ENCODE measurements at places on chromosomes 6 and 20.

DNA sequence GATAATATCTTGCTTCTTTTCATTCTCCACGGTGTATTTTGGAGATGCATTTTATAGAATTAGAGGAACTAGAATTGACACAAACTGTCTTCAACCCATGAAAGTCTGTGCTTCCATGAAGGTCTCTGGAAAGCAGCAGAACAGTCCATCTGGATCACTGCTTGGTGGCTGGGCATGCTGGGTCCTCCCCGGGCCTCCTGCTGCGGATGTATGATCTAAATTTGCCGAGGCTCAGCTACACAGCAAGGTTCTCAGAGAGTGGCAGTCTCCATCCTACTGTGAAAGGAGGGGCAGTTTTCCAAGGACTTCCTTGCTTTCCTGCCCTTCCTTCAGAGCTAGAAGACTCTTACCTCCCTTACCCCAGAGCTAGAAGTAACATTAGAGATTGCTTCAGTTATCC, 15.1 kb downstream of the PKIG start:
- DNase-seq, result no peak

GRCh38 chr6:109690373-109690736, 647 bp downstream of the AK9 start:
- peak; percentile 59 for DNase-seq

DNA sequence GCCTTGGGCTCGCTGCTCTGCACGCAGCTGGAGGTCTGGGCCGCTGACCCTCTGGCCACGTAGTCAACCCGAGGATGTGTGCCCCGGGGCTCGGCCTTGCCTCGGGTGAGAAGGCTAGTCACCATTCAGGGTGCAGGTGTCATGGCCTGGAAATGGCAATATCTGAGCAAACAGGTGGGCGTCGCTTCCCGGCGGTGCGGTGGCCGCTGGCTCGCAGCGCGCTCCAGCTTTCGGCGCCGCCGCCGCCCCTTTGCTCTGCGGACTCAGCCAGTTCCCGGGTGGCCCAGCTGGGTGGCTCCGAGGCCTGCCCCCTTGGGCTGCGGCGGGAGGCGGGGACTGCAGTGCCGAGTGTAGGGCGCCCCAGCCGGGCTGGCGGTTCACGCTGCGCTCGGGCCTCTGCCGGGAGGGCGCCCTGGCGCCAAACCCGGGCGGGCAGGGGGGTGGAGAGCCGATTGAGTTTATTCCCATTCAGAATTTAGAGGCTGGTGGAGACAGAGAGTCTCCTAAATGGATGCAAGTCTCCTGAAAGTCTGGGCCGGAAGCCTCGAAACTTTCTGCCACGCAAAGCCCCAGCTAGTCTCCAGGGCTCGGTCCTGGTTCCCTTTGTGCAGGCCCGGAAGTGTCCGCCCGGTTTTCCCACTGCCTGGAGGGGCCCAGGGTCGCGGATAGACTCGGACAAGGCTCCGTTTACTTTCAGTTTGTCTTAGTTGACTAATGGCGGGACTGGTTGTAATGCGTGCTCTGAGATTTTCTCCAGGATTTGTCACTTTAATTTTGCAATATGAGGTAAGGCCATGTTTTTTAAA, 11.3 kb upstream of the TFAP2A start:
- no peak for DNase-seq

DNA sequence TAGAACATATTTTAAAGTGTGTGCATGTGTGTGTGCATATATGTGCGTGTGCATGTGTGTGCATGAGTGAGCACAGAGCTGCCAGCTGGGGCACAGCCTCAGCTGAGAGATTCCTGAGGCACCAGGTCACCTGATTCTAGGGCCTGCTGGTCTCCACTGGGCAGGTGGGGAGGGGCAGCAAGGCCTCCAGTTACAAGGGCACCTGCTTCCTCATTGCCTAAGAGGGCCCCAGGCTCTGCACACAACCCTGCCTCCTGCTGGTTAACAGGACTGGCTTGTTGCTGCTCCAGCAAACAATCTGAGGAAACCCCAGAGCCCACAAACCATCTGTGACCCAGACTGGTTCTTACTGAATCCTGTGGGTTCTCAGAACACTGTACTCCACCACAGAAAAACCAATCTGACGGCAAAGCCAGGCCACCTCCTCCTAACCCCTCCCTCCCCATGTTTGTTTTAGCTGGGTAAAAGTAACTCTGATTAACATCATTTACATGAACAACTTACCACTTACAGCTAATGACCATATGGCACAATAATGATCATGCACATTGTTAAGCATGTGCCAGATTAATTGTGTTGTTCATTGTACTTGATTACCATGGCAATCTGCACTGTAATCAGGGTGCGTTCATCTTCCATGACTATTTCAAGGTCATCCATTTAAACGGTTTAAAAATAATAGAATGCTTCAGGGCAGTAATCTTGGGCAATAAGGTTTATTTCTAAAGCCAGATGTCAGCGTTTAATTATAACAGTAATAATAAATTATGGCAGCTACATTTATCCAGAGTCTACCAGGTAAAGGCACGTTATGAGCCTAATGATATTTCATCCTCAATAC, 23.1 kb upstream of the UBE2J1 start:
- peak; percentile 54 for DNase-seq

DNA sequence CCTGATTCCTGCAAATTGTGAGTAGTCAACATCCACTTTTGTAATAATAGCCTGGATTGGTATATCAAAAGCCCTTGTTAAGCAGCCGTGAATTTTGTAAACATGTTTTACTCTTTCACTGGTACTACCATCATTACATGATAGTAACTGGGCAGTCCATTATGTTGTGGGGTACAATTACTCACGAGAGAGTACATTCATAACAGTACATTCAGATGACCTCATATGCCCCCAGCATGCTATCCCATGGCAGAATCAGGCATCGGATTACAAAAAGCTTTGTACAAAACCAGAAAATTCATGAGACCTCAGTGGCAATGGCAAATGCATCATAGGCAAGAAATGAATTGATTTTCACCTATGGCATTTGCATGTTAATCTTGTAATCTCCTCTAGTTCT, 166.2 kb downstream of the EPM2A start:
- no peak for DNase-seq

GRCh38 chr6:70277470-70277869, 25.4 kb downstream of the COL9A1 start:
- no peak for DNase-seq

GRCh38 chr6:4946521-4946920, 57.3 kb downstream of the RPP40 start:
- DNase-seq, result no peak

- DNase-seq, result no peak
These were observed 13.4 kb upstream of the RPS6KA2 start for GRCh38 chr6:166640342-166641043.

DNA sequence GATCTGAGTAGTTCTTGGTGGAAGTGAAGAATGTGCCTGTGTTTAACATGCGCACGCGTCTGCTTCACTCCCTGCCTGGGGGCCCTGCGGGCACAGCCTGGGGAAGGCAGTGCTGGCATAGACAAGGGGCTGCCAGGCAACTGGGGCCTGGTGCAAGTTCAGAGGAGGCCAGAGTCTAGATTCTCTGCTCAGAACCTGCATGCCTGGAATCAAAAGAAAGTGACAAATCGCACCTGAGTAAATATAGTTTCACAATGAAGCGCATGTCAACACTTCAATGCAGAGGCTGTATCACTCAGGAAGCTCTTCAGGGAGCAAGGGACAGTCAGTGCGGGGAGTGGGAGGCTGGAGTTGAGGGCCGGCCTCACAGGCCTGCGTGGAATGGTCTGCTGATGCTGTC, 24.2 kb upstream of the PPP1R14C start:
- DNase-seq, result no peak

DNA sequence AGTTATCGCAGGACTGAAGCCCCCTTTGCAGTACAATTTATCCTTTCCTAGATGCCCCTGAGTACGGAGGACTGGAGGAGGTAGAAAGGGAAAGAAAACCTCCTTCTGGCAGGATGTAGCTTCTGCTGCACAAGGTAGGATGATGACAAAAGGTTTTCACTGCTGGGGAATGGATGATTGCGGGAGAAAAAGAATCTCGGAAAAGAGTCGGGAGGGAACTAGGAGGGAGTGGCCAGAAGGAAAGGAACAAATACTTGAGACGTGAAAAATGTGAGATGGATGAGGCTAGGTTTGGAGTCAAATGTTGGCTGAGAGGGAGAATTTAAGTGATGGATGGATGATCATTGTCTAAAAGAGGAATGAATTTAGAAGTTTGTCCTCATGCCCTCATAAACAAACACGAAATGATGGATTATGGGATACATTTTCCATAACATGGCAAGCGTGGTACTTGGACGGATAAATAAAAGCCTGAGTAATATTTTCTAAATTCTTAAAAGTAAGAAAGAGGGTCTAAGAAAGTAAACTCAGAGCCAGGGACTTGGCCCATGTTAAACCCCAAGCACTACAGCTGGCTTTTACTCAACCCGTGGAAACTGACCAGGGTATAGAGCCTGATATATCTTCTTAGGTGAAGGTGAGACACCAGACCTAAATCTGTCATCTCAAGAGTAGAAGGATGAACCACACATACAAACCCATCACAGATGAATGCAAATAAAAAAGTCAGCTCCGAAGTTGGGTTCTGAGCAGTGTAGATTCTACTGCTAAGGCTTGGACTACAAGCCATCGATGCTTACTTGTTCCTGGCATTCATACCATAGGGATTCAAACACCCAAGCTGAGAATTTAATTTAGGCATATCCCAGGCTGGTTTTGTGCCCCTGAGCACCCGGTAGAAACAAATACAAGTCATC, 72.4 kb downstream of the HFE start:
- no peak for DNase-seq

GRCh38 chr20:4017051-4017712, 1.8 kb upstream of the RNF24 start:
- no peak for DNase-seq

GRCh38 chr20:48877304-48877703, 44.2 kb upstream of the ARFGEF2 start:
- DNase-seq, result no peak

DNA sequence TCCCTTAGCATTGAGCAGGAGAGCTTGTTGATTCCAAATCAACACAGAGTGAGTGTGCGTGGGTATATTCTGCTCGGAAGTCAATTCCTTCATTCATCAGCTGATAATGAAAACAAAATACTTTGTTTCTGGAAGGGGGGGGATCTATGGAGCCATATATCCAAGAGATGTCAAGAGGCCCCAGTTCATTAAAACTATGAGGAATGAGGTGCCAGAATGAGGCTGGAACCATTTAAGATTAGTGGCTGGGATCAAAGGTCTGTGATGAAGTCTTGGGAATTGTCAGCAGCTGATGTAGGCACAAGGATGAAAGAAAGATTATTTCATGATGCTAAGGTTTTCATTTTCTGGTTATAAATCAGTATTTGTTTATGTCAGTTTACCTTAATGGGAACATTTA, 30.5 kb upstream of the PLEKHG1 start:
- no peak for DNase-seq

GRCh38 chr6:127592964-127593363, 16.0 kb downstream of the C6orf58 start:
- DNase-seq, result no peak

- no peak for DNase-seq
These were observed 9.1 kb upstream of the MANBAL start for GRCh38 chr20:37280403-37280802.

GRCh38 chr20:56815796-56816195, 186.7 kb downstream of the TFAP2C start:
- no peak for DNase-seq

GRCh38 chr20:11936157-11936556, 18.5 kb downstream of the BTBD3 start:
- no peak for DNase-seq

GRCh38 chr6:52788478-52788877, 15.1 kb downstream of the GSTA1 start:
- DNase-seq, result no peak

GRCh38 chr6:159086033-159086618, 41.3 kb upstream of the TAGAP start:
- no peak for DNase-seq

DNA sequence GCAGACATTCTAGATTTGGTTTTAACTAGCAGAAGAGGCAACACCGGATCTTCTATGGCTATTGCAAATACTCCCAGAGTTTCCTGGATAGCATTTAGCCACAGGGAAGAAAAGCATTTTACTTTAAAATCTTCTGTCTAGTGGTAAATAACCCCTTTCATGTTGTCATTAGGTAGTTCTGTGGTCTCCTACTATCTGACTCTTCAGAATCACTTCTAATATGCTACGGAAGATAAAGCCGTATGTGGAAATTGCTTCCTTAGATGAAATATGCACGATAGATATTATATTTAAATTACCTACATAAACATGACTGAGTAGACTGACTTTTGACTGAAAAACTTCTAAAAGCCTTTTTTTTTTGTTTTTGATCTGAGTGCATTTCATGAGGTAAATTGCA, 759 bp downstream of the CRISP3 start:
- no peak for DNase-seq

DNA sequence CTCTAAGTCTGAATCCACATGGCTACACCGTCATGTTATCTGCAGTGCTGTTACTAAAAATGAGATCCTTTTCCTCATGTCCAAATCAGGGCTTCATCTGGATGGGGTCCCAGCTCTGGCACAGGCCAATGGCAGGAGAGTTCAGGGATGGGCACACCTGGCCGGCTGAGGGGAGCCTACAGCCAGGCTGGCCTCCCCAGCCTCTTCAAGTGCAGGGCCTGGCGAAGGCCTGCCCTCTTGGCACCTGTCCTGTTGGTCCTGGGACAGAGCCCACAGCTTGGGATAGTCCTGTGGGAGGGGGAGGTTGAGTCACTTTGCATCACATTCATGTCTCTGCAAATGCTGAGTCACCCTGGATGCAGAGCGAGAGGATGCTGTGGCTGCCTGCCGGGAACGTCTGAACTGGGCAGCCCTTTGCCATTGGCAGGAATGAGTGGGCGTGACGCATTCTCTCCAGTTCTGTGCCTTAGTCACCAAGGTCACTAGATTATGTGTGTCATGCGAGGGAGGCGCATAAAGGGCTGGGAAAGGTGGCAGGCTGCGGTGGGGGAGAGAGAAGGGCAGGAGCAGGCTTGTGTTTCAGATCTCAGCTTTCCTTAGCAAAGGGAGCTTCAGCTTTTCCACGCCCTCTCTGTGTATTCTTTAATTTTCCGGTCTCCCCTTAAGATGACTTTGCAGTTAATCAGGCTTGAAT, 223.2 kb upstream of the ECI2 start:
- peak; percentile 3 for DNase-seq

- DNase-seq, result no peak
These were observed 811.3 kb downstream of the DHX35 start for GRCh38 chr20:39773380-39774000.

- DNase-seq, result no peak
These were observed 49.3 kb downstream of the EZR start for GRCh38 chr6:158769771-158770432.

DNA sequence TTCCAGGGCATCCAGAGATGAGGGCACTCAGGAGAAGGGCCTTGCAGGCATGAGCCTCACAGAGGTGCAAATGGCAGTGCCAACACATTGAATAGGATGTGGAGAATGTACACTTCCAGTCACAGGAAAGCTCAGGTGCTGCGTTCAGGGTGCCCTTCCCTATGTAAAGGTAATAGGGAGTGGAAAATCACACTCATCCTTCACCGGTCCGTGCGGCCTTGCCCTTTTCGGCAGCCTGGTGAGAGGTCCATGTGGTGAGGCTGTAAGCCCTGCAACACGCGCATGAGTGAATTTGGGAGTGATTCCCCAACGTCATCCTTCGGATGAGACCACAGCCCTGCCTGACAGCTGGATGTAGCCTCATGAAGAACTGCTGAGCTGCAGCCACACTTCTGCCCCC, 43.0 kb upstream of the RPS6KA2 start:
- DNase-seq, result no peak
